ENCODE measurements at places on chromosomes 2 and 18.

- DNase-seq, result no peak
These were observed 28.7 kb upstream of the RTN4 start for GRCh38 chr2:55078956-55079355.

DNA sequence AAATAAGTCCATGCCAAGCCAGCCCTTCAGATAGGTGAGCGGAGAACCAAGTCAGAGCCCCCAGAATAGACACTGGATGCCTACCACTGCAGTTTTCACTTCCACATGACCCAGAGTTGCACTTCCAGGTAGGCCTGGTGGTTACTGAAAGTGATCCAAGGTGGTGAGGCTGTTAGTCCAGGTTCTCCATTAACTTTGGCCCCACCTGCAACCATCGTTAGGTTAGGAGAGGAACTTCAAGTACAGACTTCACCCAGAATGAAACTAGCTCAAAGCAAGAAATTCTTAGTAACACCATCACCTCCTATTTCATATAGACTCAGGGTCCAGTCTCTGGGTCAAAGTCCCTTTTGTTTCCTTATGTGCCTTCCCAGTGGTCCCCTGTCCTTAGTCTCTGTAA, 293.1 kb upstream of the ID2 start:
- peak; percentile 83 for DNase-seq

GRCh38 chr18:68262690-68263294, 452.1 kb downstream of the TMX3 start:
- DNase-seq, result no peak

DNA sequence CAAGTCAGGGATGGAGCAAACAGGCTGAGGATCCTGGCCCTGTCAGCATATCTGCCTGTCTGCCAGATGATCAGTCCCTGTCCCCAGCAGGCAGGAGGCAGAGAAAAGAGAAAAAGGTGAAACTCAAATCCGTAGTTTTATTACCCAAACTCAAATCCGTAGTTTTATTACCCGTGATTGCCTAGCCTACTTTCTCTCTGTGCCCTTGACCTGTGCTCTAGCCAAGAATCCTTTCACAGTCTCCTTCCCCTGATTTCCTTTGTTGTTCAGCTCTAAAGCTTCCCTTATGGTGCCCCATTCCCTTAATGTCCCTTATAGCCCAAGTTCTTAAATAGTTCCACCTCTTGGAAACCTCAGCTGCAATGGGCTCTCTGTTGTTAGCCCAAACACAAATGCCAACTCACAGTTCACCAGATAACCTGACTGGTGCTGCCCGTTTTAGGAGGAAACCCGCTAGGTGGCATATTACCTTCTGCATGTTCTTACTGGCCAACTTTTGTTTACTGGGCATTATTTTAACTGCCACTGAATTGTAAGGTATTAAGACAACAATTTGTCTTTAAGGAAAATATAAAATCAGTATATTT, 125.7 kb upstream of the FZD5 start:
- no peak for DNase-seq

- no peak for DNase-seq
These were observed 61.9 kb downstream of the ZNF516 start for GRCh38 chr18:76432970-76433767.

DNA sequence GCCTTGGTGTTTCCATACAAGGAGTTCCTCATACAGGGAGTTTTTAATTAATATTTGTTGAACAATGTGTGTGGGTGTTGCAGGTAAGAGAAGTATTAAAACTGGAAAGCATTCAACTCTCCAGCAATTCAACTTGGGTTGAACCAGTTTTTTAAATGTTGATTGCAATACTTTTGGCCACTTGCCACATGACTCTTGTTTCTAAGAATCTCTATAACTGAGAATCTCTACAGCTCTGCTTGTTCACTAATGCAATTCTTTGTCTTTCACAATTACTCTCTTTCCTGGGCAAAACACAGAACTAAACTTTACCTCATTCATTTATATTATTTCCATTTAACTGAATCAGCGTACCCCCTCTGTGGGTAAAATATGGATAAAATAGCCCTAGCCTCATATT, 429.4 kb downstream of the ARHGAP15 start:
- DNase-seq, result no peak

GRCh38 chr2:12227941-12228608, 481.6 kb downstream of the LPIN1 start:
- DNase-seq, result no peak

GRCh38 chr2:96596596-96596995, 41.5 kb downstream of the KANSL3 start:
- no peak for DNase-seq

GRCh38 chr2:156435396-156435717, 822 bp upstream of the GPD2 start:
- no peak for DNase-seq

- DNase-seq, result no peak
These were observed 927 bp upstream of the HOXD13 start for GRCh38 chr2:176091329-176092258.

DNA sequence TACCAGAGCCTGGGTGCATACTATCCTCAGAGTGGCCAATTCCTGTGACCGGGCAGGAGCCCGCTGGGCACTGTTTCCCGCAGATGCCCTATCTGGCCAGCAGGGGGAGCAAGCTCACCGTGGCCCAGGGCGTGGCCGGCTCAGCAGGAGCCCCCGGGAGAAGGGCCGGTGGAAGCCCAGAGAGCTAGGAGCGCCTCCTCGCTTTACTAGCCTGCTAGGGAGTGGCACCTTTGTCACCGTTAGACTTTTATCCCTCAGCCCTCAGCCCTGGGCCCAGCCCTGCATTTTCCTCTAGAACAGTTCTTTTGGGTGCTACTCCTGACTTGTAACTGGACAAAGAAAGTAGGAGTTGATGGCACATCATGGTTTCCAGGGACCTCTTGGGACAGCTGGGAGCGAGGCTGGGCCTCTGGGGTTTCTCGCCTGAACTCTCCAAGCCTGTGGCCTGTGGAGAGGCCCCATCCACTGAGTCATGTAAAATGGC, 24.0 kb downstream of the TMEM177 start:
- DNase-seq, result peak; percentile 75

GRCh38 chr18:50441501-50441900, 66.7 kb downstream of the SKA1 start:
- DNase-seq, result no peak

GRCh38 chr18:5451150-5451549, 92.6 kb downstream of the EPB41L3 start:
- no peak for DNase-seq

DNA sequence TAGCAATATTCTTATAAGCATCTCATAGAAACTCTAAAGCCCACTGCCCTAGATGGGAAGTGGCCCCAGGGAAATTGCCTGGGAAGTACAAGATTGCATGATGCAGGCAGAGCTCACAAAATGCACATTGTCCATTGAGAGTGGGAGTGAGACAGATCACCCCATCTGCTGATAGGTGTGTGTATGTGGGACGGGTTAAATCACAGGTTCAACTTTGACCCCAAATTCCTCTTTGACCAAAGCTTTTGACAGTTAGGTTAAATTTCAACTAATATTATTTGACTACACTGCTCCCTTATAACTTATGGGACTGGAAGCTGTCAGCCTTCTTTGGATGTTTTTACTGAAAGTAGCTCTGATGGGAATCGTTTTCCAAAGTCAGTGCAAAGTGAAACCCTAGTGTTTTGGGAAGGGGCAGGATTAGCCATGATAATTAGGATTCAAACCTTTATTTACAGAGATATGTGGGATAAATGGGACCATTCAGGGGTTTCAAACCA, 11.4 kb upstream of the FABP1 start:
- no peak for DNase-seq

DNA sequence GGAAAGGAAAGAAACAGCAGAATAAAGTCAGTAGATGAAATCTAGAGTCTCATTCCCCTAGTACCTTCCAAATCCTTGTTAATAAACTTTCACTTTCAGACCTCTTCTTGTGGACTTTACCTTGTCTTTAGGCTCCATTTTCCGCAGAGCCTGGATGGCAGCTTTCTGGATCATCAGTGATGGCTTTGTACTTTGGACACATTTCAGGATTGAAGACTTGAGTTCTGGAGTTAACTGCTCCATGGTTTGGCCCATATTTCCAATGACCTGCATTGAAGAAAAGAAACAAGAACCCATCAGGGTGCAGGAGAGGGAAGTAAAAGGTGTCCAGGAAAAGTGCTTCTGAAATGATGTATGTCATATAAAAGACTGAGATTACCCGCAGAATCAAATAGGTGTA, 14.4 kb downstream of the APOB start:
- DNase-seq, result no peak

DNA sequence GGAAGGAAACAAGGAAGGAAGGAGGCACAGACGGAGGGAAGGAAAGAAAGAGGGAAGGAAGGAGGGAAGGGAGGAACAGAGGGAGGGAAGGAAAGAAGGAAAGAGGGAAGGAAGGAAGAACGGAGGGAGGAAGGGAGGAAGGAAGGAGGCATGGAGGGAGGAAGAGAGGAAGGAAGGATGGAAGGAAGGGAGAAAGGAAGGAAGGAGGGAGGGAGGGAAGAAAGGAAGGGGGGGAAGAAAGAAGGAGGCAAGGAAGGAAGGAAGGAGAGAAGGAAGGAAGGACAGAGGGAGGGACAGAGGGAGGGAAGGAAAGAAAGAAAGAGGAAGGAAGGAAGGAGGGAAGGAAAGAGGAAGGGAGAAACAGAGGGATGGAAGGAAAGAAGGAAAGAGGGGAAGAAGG, 7.6 kb upstream of the ACOXL start:
- DNase-seq, result no peak

GRCh38 chr2:227536445-227536844, 62.2 kb upstream of the SCYGR2 start:
- peak; percentile 5 for DNase-seq

- DNase-seq, result no peak
These were observed 112.0 kb upstream of the STPG4 start for GRCh38 chr2:47266939-47267710.

DNA sequence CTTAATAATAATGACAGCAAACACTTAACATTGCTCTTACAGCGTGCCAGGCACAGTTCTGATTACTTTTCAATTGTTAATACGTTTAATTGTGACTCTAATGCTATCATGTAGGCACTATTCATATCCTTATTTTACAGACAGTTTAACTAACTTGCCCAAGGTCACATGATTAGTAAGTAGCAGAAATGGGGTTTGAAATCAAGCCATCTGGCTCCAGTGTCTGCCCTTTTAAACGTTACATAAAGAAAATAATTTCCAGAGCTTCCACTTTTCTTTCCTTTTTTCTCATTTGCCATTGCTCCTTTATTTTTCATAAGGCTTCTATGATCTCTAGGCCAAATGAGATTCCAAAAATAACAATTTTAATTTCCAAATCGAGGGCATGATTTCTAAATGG, 50.6 kb upstream of the IKZF2 start:
- DNase-seq, result no peak

DNA sequence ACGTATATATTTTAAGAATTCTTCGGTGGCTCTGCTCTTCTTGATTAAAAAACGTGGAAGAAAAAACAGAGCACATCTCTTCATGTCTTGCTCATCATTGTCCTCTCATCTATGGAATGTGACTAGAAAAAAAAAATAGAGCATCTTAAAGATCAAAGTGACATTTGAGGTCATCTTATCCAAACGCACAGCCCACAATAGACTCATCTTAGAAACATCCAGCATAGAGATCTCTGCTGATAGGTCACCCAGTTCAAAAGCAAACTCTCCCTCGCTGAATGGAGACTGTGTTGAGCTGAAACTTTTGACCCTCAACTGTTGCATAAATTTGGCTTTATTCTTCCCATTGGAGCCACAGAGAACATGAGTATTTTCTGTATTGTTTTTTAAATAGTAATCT, 65.2 kb downstream of the CMPK2 start:
- DNase-seq, result no peak

DNA sequence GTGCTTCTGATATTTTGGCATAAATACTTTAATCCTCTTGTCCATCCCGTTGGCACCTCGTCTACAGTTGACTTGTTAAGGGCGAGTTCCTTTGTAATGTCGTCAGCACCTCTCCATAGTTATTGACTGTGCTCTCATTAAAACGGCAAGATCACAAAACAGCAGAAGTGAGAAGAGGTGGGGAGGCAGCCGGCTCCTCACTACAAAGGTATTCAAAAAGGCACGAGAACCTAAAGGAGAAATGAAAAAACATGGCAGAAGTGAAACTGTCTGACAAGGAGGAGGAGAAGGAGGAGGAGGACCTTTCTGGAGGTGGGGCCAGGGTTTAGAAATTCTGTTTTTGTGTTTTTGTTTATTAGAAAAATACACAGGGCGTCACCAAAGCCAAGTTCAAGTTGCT, 235.6 kb downstream of the BCL11A start:
- DNase-seq, result peak; percentile 70

GRCh38 chr2:9712263-9712662, 81.5 kb upstream of the YWHAQ start:
- no peak for DNase-seq

GRCh38 chr2:158041400-158041799, 60.3 kb upstream of the UPP2 start:
- DNase-seq, result no peak

- no peak for DNase-seq
These were observed 243.1 kb downstream of the AGPS start for GRCh38 chr2:177635696-177636095.

DNA sequence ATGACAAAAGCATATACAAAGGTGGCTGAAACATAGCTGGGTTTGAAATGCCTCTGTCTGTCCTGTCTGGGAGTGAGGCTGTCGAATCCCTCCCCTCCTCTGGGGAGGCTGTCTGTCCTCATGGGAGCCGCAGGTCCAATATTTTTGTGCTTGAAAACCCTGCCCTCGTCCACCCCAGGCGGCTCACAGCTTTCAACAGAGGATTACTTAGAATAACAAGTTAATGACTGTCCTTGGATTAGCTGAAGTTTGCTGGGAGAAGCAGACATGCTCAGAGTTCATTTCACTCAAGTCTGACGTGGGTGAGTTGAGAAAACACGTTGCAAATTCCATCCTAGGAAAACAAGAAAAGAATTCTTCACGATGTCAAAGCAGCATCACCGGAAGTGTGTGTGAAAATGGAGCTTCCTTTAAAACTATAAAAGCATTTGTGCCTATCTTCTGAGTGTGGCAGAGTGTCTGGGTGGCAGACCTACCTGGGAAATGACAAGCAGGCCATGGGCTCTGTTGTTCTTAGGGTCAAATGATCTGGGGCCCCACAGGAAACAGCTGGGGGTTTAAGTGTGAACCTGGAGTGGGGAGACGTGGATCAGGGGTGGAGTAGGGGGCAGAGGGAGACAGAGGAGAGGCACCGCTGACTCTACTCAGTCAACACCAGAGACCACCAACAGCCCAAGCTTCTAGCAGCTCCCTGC, 77.1 kb downstream of the DDX1 start:
- DNase-seq, result no peak

- no peak for DNase-seq
These were observed 25.8 kb downstream of the PHLPP1 start for GRCh38 chr18:62741118-62741566.

DNA sequence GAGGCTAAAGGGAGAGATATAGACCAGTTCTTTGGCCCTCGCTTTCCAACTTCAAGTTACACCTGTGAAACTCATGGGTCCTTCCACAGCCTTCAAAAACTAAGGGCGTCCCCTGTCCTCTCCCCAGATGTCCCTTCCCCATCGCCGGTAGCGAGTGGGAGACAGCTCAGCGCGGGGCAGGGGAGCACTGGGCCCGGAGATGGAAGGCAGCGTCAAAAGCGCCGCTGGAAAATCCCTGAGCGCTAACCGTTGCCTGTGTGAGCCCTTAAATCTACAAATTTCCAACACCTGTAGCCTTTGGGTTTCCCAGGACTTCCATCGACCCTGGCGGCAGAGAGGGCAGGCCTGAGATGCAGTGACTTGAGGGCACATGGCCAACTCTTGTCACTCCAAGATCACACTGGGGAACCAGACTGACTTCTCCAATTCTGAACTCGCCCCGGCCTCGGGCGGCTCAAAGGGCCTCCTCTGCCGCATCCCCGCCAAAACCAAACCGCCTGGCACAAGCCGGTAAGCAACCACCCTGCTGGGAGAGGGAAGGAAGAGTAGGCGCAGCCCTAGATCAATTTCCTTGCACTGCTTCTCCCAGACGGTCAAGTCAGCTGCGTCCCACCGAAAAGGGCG, 879 bp upstream of the EPAS1 start:
- DNase-seq, result peak; percentile 55
